ENCODE measurements at places on chromosomes 4 and X.
A peak's percentile ranks its signal among the peaks of the same experiment; 100 is the strongest.

DNA sequence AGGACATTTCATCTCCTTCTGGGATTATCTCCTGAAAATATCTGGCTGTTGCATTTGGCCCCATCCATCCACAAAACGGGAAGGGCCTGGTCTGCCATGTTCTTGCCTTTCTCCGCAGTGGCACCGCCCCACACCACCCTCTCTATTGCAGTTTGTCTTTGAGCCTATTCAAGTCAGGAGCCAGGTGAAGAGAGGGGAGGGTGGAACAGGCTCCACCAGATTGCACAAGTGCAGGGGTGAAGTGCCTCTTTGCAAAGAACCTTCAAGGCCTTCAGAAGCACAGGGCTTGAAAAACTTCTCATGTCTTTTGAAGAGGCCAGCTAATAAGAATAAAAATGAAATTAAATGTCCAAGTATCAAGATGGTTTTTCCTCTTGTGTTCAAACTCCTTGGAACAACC lies 28.7 kb downstream of the RS1 start:
- no peak for DNase-seq

- no peak for DNase-seq
Observed at GRCh38 chr4:3202836-3203820, 45.8 kb upstream of the MSANTD1 start.

GRCh38 chrX:118631586-118631985 lies 95.8 kb upstream of the IL13RA1 start:
- no peak for DNase-seq

- no peak for DNase-seq
Observed at GRCh38 chr4:93814722-93815121, 13.8 kb upstream of the ATOH1 start.

DNA sequence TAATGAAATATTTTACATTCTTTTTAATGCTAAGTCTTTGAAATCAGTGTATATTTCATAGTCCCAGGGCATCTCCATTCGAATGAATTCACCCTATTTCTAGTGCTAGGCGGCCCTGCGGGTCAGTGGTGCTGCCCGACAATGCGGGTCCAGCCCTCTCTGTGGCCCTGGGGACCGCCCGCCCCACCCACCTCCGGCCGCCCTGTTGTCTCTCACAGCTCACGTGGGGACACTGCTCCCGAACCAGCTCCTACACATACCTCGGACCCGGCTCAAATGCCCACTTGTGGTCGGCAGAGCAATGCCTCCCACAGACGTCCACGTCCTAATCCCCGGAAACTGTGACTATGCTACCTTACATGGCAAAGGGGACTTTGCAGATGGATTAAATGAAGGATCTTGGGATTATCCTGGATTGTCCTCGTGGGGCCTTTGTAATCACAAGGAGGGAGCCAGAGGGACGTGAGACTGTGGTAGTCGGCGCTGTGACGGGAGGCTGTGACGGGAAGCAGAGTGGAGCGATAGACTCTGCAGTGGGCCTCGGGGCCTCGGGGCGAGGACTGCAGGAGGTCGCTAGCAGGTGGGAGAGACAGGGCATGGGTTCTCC lies 92.3 kb upstream of the PSAPL1 start:
- no peak for DNase-seq

- DNase-seq = no peak
Observed at GRCh38 chr4:142743121-142743825, 102.8 kb downstream of the INPP4B start.

- no peak for DNase-seq
Observed at GRCh38 chr4:67883902-67884301, at the start of gene TMPRSS11D. Gene TMPRSS11D, minus strand, starts transcription at chr4:67884002. Its CDS starts 69 bp downstream, at chr4:67883933.

GRCh38 chr4:20926529-20926928 lies 226.3 kb downstream of the PACRGL start:
- no peak for DNase-seq

DNA sequence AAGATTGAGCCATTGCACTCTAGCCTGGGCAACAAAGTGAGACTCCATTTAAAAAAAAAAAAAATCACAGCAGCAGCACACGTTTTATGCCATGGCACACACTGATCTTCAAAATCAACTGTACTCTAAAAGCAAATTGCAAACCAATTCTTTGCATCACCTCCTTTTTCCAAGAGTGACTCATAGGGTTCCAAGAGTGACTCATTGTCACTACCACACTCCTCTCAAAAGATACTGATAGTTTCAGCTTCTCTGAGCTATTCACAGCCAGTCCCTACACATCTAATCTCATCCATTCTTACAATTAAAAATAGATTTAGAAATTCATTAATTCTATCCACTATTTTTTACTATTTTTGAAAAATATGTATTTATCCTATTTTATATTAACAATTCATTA lies 1494.9 kb upstream of the AGA start:
- no peak for DNase-seq

DNA sequence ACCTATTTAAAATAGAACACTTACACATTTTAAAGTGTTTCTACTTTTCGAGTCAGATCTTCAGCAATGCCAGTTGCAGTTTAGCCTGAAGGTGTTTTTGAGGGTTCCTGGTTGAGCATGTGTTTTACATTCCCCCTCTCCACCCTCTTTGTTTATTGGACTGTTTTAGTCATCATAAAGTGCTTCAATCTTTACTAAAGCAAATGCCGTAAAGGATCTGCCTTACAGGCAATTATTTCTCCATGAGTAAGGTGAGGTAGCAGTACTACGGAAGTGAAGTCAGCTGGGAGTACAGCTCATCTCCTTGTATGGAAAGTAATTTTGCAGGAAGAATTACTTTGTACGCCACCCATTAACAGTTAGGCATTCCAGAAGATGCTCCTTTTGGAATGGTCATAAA lies 36.9 kb downstream of the PDLIM5 start:
- no peak for DNase-seq

DNA sequence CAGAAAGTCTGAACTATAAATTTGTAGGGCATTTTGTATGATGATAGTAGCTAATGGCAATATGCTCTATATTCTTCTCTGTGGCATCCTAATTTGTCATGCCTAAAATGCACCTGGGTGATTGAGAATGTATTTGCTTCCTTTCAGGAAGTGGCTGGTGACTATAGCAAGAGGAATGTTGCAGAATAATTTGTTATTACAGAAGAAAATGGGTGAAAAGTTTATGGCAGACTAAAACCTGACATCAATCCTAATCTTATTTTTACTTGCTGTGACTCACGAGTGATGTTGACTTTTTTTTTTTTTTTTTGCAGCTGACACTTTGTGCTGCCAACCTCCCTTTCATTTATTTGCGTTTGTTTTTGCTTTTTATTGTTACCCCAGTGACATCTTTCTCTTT lies 141.1 kb downstream of the MSL3 start:
- no peak for DNase-seq

DNA sequence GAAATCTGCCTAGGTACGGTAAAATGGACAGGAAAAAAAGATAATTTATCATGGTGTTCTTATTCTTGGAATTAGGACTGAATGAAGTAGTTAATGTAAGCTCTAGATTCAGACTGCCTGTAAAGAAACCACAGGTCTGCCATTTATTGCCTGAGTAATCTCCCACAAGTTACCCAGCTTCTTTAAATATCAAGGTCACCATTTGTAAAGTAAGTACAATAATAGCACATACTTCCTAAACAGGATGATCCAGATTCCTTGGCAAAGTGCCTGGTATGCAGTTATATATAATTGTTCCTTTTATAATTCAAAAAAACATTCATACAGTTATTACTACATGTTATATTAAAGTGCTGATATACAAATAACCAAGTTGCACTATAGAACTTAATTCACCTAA lies 368.6 kb downstream of the HNRNPD start:
- no peak for DNase-seq

GRCh38 chr4:54945838-54946237 lies 179.6 kb downstream of the KDR start:
- no peak for DNase-seq

- DNase-seq = no peak
Observed at GRCh38 chrX:17355976-17356375, 19.0 kb upstream of the NHS start.

DNA sequence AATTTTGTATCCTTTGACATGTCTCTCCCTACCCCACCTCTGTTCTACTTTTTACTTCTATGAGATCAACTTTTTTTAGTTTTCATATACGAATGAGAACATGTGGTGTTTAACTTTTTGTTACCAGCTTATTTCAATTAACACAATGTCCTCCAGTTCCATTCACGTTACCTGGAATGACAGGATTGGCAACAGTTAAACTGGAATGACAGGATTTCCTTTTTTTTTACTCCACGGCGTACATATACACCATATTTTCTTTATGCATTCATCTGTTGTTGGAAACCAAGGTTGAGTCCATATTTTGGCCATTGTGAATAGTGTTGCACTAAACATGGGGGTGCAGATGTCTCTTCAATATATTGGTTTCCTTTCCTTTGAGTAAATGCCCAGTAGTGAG lies 171.8 kb upstream of the GPC4 start:
- DNase-seq = no peak

DNA sequence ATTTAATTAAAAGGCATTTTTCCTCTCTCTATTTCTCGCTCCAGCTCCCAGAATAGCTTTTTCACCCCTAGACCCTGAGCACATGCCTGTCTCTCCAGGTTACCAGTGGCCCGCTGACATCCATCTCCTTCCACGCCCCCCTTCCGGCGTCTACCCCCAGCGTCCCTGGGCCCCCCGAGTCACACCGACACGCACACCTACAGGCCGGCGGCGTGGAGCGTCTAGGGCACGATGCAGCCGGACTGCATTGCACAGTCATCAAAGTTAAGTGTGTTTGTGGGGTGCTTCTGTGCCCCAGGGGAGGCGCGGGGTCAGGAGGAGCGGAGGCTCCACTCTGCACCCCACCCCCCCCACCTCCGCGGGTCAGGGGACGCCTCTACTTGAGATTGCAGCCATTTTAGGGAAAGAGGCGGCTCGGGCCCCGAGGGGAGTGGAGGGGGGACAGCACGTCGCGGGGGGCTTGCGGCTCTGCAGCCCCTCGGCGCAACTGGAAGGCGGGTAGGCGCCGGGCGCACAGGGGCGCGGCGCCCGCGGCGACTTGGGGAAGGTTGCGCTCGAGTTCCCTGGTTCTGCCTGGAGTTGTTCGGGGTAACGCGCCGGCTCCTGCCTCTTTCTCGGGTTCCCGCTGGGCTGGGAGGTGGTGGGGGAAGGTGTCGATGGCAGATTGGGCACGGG lies 112.7 kb downstream of the DHX15 start:
- DNase-seq = peak; percentile 71

- DNase-seq = no peak
Observed at GRCh38 chr4:56703378-56703777, 22.3 kb upstream of the HOPX start.

DNA sequence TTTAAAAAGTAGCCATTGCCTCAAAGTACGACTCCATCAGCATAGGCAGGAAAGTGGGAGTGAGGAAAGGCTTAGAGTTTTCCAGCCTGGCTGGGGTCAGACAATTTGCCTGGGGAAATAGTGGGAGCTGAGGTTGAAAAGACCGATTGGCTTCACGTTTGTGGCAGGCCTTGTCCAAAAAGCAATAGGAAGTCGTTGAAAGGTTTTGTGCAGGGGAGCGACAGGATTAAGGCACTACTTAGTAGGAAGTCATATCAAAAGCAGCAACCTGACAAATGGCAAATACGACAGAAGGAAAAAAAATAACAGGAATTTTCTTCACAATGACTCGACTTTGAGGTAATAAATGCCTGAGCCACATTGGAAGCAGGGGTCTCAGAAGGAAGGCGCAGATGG lies 691 bp upstream of the EREG start:
- DNase-seq = peak; percentile 6

- DNase-seq = no peak
Observed at GRCh38 chrX:109199726-109200125, 282.2 kb downstream of the GUCY2F start.

DNA sequence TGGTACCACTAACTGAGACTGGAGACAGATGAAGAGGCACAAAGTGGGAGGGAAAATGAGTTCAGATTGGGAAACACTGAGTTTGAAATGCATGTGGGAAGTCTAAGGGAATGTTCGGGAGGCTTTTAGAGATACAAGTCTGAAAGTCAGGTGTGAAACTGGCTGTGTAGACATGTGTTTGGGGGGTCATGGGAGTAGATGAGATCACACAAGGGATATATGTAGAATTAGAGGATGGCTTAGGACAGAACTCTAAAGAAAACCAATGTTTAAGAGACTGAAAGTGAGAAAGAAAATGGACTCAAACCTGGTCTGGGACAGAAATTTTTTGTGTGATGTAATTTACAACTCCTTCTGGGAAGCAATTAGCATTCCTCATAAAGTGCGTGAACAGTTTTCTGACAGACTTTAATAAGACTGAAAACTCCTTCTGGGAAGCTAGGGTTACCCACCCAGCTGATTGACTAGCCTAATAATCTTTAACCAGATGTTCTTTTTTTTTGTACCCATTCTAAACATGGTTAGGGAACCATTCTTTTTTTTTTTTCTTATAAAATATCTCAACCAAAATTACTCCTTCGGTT lies 8.7 kb upstream of the JADE1 start:
- no peak for DNase-seq

GRCh38 chrX:119687661-119688413 lies 5.1 kb downstream of the SEPTIN6 start:
- no peak for DNase-seq

- no peak for DNase-seq
Observed at GRCh38 chr4:47519239-47519883, 34.3 kb downstream of the ATP10D start.

DNA sequence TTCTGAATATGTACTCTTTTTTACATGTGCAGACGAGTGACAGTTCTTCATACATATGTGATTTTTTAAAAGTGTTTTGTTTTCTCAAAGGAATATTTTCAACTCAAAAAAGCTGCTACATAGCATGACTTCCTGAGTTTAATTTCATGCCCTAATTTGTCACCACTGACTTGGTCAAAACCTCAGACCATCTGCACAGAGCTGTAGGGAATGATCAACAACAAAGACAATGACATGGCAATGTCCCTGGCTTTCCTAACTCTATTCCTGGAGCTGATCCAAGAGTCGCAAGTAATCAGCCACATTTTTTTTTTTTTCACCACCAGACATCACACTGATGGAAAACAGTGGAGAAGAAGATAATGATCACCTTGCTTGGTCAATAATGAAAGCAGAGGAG lies 97.7 kb downstream of the TMA16 start:
- no peak for DNase-seq

GRCh38 chr4:163544407-163545038 lies 50.0 kb downstream of the TMA16 start:
- DNase-seq = peak; percentile 75

DNA sequence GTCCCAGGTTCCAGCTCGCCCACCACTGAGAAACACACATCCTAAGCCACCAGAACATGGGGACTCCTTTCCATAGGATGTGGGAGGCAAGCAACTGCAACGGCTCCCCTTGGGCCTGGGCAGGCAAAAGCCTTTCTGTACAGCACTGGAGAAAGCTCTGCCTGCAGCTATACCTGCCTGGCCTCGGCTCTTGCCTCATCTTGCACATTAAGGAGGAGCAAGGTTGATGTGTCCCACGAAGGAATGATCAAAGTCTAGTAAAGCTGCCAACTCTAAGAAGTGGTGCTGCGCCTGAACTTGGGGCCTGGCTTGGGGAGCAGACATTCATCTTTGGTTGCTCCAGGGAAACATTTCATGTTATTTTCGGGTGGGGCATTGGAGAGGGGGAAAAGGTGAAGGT lies 19.6 kb downstream of the CCNG2 start:
- DNase-seq = peak; percentile 26

DNA sequence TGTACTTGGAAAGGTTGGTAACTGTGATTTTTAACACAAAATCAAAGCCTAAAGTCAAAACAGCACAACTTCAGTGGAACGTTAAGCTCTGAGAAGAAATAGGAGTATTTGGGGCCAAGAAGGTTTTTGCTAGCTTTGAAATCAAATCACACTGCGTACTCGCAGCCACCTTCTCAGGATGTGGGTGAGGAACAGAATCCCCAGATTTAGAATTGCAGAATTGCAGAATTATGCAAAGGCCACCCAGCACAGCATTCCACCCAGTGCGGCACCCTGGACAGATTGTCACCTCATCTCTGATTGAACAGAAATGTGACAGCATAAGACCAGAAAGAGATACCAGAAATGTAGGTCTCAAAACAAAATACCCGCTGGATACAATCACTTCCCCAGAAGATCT lies 181.1 kb downstream of the DHX15 start:
- DNase-seq = no peak
